Brain (organoid and tissue), 16 donors: ENCODE measurements at places on chromosomes 6 and 20.
A peak's percentile ranks its signal among the peaks of the same experiment; 100 is the strongest.

DNA sequence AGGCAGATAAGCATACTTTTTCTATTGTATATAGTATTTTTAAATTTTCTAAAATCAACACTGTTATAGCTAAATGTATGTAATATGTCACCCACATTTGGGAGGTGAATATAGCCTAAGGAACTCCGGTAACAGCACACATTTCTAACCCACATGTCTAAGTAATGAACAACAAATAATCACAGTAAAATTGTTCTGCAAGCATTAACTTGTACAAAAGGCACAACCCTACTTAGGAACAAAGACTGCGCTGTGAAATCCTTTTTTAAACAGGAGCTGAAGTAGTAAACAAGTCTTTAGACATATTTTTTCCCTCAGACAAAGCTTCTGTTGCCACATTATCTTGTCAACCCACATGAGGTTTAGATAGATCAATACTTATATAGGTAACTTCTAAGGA is 872.4 kb upstream of the SLC35B3 start:
- no peak for DNase-seq

DNA sequence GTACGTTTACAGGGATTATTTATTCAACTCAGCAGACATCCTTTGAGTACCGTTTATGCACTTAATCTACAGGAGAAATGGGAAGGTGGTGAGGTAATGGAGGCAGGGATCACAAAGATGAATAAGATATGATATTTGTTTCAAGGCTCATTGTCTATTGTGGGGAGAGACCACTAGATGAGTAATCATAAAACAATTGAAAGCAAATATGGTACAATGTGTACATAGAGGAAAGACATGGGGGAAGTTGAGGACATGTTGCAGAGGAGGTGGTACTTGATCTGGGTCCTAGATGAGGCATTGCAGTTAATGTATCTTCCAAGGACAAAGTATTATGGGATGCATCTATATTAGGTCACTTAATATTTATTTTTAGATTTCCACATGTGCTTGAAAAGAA is 13.7 kb upstream of the CDC5L start:
- DNase-seq = no peak

- no peak for DNase-seq
Measured at GRCh38 chr20:1813101-1813529, 82.1 kb upstream of the SIRPA start.

DNA sequence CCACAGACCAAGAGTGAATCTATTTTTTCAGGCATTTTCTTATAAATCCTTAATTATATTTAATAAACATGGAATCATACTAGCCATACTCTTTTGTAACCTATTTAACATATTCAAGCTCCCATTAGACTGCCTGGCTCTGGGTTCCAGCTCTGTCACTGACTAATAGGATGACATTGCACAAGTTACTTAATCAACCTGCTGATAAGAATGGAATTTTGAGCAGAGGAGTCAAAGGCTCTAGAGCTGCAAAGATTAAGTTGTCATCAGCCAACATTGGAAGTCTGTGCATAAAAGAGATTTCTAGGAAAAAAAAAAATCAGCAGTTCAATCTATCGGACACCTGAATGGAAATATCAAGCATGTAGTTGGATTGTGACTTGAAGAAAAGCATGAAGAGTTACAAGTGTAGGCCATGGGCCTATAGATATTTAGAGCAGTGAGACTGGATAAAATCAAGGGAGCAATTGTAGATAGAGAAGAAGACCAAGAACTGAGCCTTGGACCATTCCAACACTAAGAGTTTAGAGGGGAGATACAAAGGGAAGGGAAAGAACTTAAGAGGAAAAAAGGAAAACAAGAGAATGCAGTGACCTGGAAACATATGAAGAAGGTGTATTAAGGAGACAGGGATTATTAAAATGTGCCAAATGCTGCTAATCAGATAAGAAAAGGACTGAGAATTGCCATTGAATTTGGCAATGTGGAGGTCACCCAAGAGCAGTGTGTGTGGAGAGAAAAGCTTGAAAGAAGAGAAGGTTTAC is 11.0 kb upstream of the HINT3 start:
- DNase-seq = no peak

DNA sequence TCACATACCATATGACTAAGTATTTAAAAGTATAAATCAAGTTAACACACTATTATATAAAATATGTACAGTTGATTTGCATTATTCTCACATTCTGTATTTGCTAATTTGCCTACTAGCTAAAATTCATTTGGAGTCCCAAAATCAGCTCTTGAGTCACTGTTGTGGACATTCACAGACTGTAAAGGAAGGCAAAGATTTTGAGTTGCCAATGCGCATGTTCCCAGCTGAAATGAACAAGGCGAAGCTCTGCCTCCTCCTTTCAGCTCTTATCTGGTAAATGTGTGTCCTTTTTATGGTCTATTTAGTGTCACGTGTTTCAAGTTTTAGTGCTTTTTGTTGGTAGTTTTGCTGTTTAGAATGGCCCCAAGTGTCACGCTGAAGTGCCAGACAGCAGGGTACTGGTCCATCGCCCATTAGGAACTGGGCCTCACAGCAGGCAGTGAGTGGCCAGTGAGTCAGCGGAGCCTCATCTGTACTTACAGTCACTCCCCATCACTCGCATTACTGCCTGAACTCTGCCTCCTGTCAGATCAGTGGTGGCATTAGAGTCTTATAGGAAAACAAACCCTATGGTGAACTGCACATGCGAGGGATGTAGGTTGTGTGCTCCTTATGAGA is 87.2 kb upstream of the ADTRP start:
- peak; percentile 66 for DNase-seq

- DNase-seq = no peak
Measured at GRCh38 chr6:11722805-11723631, 55.6 kb downstream of the ADTRP start.

GRCh38 chr6:38185244-38185643 is 365.7 kb downstream of the ZFAND3 start:
- no peak for DNase-seq

- DNase-seq = no peak
Measured at GRCh38 chr6:45369870-45370269, 7.9 kb downstream of the SUPT3H start.

- DNase-seq = no peak
Measured at GRCh38 chr20:36883977-36884535, 8.1 kb downstream of the TLDC2 start.

DNA sequence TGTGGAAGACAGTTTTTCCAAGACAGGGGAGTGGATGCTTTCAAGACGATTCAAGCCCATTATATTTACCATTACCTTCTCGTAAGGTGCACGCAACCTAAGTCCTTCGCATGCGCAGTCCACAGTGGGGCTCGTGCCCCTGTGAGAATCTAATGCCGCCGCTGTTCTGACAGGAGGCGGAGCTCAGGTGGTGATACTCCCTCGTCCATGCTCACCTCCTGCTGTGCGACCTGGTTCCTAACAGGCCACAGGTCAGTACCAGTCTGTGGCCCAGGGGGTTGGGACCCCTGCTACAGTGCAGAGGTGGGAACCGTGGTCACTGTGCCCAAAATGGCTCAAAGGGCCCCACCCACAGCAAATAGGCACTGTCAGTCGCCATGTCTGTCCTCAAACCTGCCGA is 36.6 kb downstream of the SERPINB1 start:
- no peak for DNase-seq

DNA sequence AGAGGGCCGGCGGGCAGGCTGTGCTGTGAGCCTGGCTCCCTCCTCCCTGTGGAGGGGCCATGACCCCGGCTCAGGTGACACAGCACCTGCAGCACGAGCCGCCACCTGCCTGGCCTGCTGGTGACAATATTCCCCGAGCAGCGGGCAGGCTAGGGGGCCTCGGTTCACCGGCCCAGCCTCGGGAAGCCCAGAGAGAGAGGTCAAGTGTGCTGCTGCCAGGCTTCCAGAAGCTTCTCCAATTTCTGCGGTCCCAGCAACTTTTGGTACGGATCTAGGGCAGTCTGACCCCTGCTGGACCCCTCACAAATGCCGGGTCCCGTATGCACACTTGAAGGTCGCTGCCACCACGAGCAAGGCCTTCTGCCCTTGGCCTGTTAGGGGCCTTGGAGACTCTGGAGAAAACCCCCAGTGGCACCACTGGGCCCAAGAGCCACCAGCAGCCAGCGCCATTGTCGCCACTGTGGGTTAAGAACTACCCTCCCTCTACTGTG is 38.6 kb upstream of the NOL4L start:
- no peak for DNase-seq
